ENCODE measurements at places on chromosomes 4 and X.
A peak's percentile ranks its signal among the peaks of the same experiment; 100 is the strongest.

DNA sequence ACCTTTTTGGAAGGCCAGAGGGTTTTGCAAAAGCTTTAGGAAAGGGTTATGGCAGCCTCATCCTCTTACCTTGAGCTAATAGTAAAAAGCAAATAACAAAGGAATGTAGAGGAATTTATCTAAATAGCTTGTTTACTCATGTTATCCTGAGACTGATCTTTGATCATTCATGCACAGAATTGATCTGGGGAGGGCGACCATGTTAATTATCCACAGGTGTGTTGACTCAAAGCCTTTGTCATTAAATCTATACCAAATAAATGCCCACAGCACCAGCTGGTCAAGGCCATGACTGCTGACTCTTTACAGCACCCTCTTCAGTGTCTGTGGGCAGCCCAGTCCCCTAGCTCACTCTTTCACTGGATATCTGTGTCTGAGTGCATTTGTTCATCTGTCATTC, 22.8 kb upstream of the DCLK2 start:
- no peak for DNase-seq

DNA sequence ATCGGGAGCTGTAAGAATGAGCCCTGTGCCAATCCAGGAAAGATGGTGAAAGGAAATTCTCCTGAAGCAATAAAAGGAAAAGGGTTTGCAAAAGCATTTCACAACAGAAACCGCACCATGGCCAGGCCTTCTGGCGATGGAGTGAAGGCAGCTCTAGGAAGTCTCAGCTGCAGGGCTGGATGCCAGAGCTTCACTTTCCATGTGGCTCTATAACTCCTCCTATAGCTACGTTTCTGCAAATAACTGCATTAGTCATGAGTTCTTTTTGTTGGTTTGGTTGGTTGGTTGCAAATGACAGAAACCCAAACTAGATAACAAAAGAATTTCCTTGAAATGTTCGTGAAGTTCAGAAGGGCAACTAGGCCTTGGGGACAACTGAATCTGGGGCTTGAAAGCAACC, 84.6 kb downstream of the RELL1 start:
- no peak for DNase-seq

- DNase-seq = no peak
Observed at GRCh38 chrX:20739038-20739745, 472.5 kb upstream of the RPS6KA3 start.

- DNase-seq = no peak
Observed at GRCh38 chrX:54248309-54248708, 65.3 kb upstream of the FAM120C start.

- no peak for DNase-seq
Observed at GRCh38 chr4:7984286-7984925, 44.7 kb upstream of the AFAP1 start.

DNA sequence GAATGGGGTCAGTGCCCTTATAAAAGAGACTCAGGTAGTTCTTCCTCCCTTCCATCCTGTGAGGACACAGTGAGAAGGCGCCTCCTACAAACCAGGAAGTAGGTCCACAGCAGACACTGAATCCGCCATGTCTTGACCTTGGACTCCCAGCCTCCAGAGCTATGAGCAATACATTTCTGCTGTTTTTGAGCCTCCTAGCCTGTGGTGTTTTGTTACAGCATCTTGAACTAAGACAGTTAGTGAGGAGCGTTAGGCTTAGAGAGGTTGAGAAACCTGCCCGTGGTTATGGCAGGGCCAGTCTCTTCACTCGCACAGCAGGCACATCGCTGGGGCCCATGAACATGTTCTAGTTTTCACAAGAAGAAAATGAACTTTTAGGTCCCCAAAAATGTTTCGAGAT, 19.7 kb downstream of the SHROOM2 start:
- DNase-seq = no peak

DNA sequence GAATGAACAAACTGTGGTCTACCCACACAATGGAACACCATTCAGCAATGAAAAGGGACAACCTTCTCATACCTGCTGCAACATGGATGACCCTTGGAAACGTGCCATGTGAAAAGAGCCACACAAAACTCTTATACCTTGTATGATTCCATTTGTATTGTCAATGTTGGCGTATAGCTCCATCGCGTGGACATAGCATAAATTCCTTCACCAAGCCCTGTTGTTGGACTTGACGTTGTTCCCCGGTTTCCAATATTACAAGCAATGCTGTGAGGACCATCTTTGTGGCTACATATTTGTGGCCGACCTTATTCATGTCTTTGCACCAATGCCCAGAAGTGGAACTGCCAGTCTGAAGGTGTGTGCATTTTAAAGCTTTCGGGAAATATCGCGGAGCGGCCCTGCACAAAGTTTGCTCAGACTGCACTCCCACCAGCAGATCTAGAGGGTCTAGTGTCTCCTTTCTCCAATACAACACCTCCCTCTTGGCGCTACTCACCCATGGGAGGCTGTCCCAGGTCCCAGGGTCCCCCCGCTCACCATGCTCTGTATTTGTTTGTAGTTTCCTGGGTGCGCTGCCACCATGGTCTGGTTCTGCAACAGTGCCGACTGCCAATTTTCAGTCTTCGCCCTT, at the start of gene CLDN34:
Gene CLDN34 (plus strand): TSS at position 584 of the 634 bp plus-strand sequence. CDS start 0 bp downstream, at position 584.
- no peak for DNase-seq

DNA sequence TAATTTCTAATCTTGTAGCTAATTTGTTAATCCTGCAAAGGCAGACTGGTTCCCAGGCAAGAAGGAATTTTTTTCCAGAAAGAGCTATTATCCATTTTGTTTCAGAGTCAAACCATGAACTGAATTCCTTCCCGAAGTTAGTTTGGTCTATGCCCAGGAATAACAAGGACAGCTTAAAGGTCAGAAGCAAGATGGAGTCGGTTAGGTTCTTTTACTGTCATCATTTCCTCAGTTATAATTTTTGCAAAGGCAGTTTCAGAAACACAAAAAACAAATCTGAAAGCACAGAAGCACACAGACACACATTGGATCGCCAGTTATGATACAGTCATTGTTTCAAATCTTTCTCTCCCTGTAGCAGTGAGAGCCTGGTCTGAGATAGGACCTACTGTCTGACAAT, 37.9 kb downstream of the AGA start:
- no peak for DNase-seq

- DNase-seq = no peak
Observed at GRCh38 chr4:183163135-183163534, 64.1 kb downstream of the WWC2 start.

- DNase-seq = no peak
Observed at GRCh38 chr4:18198653-18199052, 177.1 kb upstream of the LCORL start.

GRCh38 chrX:48794911-48795515, 6.9 kb upstream of the HDAC6 start:
- no peak for DNase-seq

- no peak for DNase-seq
Observed at GRCh38 chr4:139973015-139973414, 181.0 kb downstream of the MAML3 start.

DNA sequence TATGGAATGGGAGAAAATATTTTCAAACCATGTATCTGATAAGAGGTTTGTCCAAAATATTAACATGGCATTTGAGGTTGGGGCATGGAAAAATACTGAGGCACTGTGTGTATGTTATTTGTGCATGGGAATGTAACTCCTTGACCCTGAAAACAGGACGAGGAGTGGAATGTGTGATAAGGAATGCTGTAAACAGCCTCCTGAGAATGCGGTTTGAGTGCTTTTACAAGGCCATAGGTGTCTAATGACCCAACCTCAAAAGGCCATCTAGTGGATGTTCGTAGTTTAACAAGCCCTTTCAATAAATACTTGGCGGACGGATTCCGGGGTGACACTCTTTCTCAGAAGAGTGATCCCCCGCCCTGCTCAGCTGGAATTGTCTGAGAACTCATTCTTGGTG, 162.9 kb upstream of the USP9X start:
- DNase-seq = no peak

DNA sequence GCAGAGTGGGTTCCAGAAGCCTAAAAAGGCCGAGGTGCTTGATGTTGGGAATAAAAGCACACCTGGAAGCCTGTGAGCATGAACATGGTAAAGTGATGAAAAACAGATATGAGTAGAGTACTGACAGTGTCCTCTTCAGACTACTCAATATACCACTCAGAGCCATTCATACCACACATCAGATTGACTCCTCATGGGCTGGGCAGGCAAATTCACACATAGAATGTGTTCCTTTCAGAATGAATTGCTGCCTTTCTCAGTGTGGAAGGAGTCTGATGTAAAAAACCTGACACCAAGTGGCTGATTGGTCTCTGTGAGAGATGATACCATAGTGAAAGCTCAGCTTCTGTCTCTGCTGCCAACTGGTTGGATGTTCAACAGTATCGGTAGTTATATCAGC, 442.7 kb downstream of the RAPGEF2 start:
- no peak for DNase-seq

GRCh38 chrX:12950851-12951594, 23.9 kb upstream of the TMSB4X start:
- DNase-seq = peak; percentile 61

- no peak for DNase-seq
Observed at GRCh38 chrX:30161043-30161442, 54.3 kb upstream of the MAGEB2 start.

DNA sequence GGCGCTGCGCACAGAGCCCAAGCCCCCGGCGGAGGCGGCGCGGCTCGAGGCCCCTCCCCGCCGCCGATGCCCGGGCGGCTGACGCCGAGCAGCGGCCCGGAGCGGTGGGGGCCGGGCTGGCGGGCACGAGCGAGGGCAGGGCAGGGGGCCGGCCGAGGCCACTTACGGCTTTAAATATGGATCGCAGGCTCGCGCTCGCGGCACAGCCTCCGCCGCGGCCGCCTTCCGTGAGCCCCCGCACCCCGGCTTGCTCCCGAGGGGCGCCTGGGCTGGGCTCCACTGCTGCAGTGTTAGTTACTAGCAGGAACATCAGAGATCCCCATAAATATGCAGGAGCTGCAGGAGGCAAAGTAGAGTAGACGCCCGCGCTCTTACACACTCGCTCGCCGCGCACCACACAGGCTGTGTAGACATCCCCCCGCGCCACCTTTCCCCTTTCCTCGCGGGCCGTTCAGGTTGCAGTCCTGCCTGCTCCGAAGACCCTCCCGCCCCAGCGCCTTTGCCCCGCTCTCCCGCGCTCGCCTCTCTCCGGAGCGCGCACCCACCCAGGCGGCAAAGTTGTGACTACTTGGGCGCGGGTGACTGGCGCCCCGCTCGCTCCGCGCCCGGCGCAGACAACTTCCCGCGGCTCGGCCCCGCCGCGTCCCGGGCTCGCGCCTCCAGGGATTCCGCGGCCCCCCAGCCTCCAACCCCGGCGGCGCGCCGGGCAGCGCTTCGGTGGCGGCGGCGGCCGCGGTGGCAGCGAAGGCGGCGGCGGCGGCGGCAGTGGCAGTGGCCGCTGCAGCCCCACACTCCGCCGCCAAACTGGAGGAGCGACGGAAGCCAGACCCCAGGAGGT, 152.0 kb upstream of the SLC4A4 start:
- no peak for DNase-seq

DNA sequence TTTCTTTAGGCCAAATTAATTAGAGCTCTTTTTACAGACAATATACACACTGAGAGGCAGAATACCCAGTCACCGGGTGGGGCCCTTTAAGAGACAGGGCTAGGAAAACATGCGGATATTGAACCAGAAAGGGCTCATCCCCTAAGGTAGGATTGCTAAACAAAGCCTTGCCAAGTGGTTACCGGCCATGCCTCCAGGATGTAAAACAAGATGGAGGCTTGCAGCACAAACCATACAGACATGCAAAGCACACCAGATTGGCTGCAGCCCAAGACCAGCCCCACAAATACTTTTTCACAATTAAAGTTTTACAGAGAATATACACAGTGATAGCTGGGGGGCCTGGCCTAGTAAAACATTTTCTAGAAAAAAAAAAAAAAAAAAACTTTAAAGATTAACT, 210.0 kb downstream of the KLHL4 start:
- no peak for DNase-seq

GRCh38 chr4:99654361-99654761, 3.3 kb downstream of the C4orf54 start:
- no peak for DNase-seq

- no peak for DNase-seq
Observed at GRCh38 chrX:20061855-20062254, 54.9 kb downstream of the MAP7D2 start.

- DNase-seq = peak; percentile 13
Observed at GRCh38 chrX:7170898-7171297, 22.9 kb upstream of the PUDP start.

DNA sequence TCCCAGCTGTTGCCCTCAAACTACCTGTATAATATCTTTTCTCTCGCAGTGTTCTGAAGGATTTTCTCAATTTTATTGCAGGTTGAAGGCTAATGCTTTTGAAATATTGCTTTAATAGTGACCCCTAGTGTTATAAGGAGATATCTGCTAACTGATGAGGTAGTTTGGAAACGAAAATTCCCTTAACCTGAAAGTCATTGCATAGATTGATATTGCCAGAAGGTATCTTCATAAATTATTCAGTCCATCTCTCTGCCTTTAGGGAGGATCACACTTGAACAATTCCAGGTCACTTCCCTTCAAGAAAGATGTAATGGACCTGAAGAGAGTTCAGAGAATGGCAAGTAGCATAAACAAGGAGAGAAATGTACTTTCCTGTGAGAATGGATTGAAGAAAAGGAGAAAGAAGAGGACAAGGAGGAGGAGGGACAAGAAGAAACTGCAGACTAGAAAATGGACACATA, 44.1 kb downstream of the TIGD4 start:
- DNase-seq = no peak

DNA sequence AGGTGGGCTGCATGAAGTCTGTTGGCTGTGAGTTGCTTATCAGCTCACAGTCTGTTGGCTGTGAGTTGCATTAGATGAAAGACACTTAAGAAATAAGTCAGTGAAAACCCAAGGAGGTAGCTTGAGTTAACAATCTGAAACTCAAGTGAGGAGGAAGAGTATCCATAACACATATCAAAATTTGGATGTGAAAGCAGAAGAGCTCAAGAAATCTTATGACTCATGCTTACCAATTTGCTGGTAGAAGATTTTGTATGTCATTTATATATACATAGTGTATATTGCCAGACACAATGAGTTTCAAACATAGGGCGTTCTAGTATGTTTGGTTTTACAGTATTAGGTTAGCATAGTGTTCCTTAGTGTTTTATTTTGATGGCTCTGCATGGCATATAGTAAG, 107.4 kb downstream of the DDIT4L start:
- DNase-seq = no peak

GRCh38 chrX:151679798-151680402, 15.4 kb upstream of the PRRG3 start:
- no peak for DNase-seq

Data from activated CD4-positive, alpha-beta T cell treated with anti-CD3 and anti-CD28 coated beads, Interleukin-2, amount 50 U/mL, for 4 hours (primary cell).